ENCODE measurements at places on chromosomes 2 and 18.

DNA sequence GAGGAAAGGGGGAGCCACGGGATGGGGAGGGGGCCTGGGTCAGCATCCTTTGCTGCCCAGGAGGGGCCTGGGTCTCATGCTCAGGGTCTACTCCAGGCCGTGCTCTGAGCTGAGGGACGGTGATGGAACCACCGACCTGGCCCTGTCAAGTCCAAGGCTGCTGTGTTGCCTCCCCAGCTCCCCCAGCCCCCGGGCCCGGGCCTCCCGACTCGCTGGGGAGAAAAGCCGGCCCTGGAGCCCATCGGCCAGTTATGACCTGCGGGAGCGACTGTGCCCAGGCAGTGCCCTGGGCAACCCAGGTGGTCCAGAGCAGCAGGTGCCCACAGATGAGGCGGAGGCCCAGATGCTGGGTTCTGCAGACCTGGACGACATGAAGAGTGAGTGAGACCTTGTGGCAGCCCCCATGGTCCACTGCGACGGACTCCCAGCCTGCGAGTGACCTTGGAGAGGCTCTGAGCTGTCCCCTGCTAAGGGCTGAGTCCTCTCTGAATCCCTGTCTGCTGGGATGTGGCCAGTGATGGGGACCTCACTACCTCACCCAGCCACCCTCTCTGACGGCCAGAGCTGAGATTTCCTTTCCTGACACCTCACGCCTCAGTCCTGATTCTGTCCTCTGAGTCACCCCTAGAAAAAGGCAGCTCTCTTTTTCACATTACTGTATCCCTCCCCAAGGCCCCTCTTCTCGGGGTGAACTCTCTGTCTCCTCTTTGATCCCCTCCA is 2.7 kb downstream of the SLC4A3 start:
- DNase-seq: no peak

- DNase-seq: peak; percentile 18
Observed at GRCh38 chr18:56563568-56563967, 74.8 kb downstream of the TXNL1 start.

- DNase-seq: no peak
Observed at GRCh38 chr2:208146006-208146405, at the start of gene CRYGB. Gene CRYGB, minus strand, starts transcription at chr2:208146158. Its CDS starts 38 bp downstream, at chr2:208146120.

- no peak for DNase-seq
Observed at GRCh38 chr2:171991027-171991426, 8.7 kb upstream of the METAP1D start.

- DNase-seq: no peak
Observed at GRCh38 chr2:120555092-120555491, 180.6 kb upstream of the GLI2 start.

DNA sequence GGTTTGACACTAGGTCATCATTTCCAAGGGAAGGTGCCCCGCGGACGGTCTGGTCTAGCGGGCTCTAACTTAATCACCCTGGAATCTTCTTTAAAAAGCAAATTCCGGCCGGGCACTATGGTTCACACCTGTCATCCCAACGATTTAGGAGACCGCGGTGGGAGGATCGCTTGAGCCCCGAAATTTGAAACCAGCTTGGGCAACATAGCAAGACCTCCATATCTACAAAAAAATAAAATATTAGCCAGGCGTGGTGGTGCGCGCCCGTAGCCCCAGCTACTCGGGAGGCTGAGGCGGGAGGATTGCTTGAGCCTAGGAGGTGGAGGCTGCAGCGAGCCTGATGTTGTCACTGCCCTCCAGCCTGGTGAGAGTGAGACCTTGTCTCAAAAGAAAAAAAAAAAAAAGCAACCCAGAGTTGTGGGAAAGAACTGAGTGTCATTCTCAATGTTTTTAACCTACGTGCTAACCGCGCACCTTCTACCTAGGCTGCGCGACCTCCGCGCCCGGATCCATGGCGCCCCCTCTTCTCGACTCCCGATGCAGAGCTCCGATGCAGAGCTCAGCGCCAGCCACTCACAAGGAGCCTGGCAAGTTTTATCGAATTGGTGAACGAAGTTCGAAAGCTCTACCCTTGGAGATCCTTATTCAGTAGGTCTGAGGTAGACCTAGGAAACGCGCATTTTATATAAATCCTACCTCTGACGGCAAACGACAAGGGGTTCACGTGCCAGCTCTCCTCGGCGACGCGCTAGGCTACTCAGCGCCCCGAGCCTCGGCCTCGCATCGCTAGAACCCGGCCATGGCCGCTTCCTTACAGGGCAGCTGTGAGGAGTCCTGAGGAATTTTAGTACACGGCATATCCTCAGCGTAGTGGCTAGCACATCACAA is 888 bp upstream of the TWSG1 start:
- DNase-seq: no peak
